ENCODE measurements at places on chromosomes 4 and X.

- DNase-seq = no peak
Measured at GRCh38 chr4:34138385-34138784, 2105.9 kb downstream of the ARAP2 start.

GRCh38 chr4:56342746-56343145 is 44.5 kb downstream of the AASDH start:
- no peak for DNase-seq

DNA sequence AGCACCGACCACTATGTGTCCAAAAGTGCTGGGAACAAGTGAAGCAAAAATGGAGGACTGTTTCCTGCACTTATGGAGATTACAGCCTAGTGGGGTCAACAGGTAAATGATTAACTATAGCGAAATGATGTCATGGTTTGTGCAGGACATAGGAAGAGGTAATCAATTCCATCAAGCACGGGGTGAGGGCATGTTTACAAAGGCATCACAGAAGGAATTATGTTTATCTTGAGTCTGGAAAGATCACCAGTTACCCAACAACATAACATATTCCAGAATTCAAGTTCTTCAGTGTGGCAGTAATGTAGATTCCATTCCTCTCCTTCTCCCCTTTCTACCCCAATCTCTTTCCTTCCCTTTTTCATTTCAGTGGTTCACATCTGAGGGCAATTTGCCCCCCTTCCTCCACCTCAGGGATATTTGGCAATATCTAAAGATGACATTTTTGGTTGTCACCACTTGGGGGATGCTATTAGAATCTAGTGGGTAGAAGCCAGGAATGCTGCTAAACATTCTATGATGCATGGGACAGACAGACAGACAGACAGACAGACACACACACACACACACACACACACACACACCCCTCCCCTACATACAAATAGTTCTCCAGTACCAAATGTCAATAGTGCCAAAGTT is 24.1 kb downstream of the FAM47E start:
- DNase-seq = no peak

- DNase-seq = peak; percentile 82
Measured at GRCh38 chr4:6873792-6874461, 35.7 kb upstream of the TBC1D14 start.

DNA sequence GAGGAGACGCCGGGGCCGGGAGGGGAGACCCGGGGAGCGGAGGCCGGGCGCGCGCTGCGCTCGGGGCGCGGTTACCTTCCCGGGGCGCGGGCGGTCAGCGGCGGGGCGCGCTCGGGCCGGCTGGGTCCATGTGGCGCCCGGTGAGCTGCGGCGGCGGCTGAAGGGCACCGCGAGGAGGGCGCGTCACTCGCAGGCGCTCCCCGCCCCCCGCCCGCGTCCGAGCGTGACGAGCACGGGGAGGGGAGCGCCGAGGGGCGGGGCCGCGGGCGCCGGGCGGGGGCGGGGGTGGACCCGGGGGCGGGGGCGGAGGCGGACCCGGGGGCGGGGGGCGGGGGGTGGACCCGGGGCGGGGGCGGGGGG is at the start of gene CPLX1:
TSS of gene CPLX1 (minus strand) at position 159 of the 360 bp plus-strand sequence. CDS start 1,607 bp downstream, outside the sequence.
- no peak for DNase-seq

- no peak for DNase-seq
Measured at GRCh38 chrX:153766871-153767673, 3.0 kb downstream of the PLXNB3 start.

DNA sequence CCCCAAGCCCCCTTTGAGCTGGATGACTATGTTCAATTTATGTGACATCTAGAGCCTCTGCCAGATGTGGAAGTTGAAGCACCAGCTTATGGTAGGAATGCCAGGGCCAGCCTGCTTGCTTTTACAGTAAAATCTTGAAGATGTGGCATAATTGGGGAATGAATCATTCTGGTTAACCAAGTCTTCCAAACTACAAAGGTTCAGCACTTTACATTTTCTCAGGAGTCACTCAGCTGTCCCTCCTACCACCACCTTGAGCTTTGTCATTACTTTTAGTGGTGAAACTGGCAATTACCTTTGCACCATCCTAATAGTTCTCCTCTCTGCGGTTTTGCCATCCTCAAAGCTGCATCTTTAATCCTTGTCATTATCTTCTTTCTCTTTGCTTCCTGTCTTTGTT is 172.2 kb downstream of the HS6ST2 start:
- no peak for DNase-seq

- DNase-seq = no peak
Measured at GRCh38 chrX:39536211-39536610, 561.5 kb downstream of the BCOR start.

DNA sequence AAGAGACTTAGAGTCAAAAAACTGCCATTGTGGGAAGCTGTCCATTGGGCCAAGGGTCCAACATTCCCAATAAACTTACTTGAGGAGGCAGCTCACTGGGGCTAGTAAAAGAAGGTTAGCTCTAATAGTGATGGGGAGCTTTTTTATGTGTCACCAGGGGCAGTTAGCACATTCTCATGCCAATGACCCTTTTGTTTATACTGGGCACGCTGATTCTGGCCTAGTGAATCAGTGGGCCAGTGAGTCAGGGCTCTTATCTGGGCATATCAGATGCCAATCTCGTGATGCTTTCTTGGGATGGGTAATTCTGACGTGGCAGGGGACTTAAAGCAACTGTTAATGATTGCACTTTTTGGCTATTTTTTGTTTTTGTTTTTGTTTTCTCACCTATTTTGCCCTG is 27.8 kb downstream of the TCEAL1 start:
- DNase-seq = no peak

DNA sequence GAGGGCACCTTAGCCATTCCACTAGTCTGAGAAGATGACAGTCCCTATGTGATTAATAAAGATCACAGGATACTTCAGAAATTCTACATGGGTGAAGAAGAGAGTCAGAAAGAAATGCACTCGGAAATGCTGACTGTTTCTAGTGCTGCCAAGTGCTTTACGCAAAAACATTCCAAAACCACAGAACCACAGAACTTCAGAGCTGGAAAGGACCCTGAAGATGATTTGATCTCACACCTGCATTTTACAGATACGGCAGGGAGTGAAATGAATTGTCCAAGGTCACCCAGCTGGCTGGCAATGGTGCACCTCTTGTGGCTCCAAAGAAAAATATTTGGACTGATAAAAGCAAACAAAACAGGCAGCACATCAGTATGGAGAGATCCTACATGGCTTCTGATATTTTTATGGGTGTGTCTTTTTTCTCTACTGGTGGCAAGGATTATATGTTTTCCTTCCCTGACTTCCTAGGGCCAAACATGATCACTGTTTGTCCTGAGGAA is 115.9 kb downstream of the MAML3 start:
- DNase-seq = no peak

DNA sequence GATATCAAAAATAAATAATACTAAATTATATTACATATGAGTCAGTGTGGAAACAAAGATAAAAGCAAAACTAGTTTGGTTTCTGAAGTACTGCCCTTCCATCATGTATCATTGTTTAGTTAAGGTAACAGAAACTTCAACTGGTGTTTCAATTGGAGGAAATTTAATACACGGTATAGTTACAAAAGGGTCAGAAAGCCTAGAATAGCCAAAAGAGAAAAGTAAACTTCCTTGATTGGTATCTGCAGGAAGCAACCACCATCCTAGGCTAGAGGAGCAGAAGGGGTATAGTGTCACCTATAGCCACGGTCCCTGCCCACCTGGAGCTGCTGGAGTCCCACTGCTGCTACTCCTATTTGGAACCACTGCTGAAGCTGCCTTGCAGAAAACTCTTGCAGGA is 185.6 kb downstream of the SLC7A11 start:
- no peak for DNase-seq

DNA sequence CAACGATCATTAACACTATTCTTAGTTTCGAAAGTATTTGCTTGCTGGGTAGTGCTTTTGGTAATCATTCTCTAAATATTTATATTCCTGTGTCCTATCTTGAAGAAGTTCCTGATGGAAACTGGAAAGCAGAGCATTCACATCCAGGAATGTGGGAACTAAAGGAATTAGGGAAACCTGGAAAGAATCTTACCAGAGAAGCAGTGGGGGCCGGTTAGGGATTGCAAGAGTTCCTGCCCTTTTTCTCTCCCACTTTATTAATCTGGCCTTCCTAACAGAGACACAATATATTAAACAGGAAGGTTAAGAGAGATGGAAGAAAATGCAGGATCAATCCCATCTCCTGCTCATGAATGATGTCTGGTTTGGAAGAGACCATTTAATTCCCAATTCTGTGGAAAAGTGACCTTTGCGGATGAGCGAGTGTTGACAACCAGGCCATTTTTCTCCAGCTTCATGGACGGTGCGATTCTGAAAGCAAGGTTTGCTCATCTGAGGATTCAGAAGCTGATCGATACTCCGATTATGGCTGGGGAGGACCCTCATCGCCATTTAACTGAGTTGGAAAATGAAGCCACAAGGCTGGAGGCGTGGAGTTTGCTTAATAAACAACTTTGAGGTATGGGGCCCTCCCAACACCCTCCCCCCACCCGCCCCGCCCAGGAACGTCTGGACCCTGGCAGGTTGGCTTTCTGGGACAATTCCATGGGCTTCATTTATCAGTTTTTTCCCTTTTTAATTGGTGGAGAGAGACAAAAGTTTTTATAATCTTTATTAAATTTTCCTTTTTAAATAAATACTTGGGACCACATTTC is 52.3 kb downstream of the C4orf51 start:
- no peak for DNase-seq

- DNase-seq = no peak
Measured at GRCh38 chr4:127870688-127871087, 10.0 kb upstream of the PLK4 start.

- DNase-seq = no peak
Measured at GRCh38 chr4:126856906-126857305, 775.9 kb upstream of the INTU start.

DNA sequence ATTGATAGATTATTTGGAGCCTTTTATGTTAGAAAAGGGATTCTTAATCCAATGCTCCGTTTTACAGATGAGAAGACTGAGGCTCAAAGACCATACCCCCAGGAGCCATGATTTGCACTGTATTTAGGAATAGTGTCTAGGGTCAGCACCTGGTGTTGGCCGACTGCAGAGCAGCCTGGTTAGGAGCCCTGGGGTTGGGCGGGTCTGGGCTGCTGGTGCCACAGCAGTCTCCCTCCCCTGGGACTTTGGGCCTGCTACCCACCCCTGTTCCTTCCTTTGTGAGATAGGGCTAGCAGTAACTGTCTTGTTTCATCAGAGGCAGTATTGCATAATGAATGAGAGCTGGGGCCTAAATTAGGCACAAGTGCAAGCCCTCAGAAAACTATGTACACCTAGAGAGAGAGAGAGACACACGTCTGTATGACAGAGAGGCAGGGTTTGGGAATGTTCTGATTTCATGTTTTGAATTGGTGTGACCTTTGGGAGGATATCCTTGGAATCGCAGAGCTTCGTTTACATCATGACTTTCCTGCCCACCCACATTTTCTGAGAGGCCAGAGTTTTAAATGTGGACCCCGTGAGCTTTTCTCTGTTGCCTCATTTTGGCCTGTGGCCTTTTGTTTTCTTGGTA is 111.7 kb downstream of the PTTG2 start:
- no peak for DNase-seq

- no peak for DNase-seq
Measured at GRCh38 chrX:31717474-31717873, 645.6 kb upstream of the FTHL17 start.

GRCh38 chr4:140152013-140152703 is 1.8 kb downstream of the MAML3 start:
- peak; percentile 73 for DNase-seq

DNA sequence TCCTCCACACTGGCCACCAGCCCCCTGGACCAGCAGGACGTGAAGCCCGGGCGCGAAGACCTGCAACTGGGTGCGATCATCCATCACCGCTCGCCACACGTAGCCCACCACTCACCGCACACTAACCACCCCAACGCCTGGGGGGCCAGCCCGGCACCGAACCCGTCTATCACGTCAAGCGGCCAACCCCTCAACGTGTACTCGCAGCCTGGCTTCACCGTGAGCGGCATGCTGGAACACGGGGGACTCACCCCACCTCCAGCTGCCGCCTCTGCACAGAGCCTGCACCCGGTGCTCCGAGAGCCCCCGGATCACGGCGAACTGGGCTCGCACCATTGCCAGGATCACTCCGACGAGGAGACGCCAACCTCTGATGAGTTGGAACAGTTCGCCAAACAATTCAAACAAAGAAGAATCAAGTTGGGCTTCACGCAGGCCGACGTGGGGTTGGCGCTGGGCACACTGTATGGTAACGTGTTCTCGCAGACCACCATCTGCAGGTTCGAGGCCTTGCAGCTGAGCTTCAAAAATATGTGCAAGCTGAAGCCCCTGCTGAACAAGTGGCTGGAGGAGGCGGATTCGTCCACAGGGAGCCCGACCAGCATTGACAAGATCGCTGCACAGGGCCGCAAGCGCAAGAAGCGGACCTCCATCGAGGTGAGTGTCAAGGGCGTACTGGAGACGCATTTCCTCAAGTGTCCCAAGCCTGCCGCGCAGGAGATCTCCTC is 600 bp downstream of the POU3F4 start:
- DNase-seq = no peak

- DNase-seq = no peak
Measured at GRCh38 chrX:38363046-38363445, 10.6 kb downstream of the OTC start.

- DNase-seq = no peak
Measured at GRCh38 chr4:53712408-53713020, 121.2 kb upstream of the LNX1 start.

DNA sequence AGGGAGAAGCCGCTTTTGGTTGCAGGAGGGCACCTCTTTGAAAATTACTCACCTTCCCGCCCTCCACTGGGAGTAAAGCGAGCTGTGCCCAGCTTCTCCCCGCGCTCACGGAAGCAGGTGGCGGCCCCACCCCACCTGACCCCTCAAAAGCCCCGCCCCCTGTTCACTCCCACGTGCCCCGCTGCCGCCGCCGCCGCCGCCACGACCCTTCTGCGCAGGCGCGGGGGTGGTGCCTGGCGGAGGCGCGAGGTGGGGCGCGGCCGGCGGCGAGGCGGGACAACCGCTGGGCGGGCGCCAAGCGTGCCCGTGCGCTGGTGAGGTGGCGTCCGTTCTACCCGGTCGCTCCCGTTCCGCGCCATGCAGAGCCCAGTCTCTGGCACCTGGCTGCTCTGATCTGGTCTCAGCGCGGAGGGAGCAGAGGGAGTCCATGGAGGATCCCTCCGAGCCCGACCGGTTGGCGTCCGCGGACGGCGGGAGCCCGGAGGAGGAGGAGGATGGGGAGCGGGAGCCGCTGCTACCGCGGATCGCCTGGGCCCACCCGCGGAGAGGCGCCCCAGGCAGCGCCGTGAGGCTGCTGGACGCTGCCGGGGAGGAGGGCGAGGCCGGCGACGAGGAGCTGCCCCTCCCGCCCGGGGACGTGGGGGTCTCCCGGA is at the start of gene PI4K2B:
TSS of gene PI4K2B (plus strand) at position 297 of the 653 bp plus-strand sequence. CDS start at position 428, 131 bp downstream.
- DNase-seq = peak; percentile 93

DNA sequence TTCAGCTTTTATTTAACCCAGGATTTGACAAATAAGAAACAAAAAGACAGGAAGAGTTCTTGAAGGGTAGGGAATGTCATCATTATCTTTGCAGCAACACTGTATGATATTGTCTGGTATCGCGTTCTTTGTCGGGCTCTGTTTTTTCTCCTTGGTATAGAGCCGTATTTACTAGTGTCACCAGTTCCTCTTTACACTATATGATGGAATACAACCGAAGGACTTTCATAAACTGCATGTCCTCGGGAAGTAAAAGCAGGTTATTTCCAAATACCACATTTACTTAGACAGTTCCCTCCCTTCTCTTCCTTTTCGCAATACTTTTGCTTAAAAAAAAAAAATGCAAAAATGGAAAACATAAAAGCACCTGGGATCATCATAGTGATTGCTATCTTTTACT is 96.6 kb upstream of the IL13RA1 start:
- DNase-seq = no peak

GRCh38 chr4:121227341-121227792 is 63.2 kb upstream of the TNIP3 start:
- no peak for DNase-seq

GRCh38 chr4:6198768-6199421 is 1.5 kb downstream of the JAKMIP1 start:
- peak; percentile 25 for DNase-seq

Measured in stimulated activated CD4-positive, alpha-beta T cell treated with anti-CD3 and anti-CD28 coated beads, Interleukin-4, amount 100 ng/mL, for 24 hours (primary cell).